HFF-Myc (cell line): ENCODE measurements at places on chromosomes 3 and 15.
A peak's percentile ranks its signal among the peaks of the same experiment; 100 is the strongest.

DNA sequence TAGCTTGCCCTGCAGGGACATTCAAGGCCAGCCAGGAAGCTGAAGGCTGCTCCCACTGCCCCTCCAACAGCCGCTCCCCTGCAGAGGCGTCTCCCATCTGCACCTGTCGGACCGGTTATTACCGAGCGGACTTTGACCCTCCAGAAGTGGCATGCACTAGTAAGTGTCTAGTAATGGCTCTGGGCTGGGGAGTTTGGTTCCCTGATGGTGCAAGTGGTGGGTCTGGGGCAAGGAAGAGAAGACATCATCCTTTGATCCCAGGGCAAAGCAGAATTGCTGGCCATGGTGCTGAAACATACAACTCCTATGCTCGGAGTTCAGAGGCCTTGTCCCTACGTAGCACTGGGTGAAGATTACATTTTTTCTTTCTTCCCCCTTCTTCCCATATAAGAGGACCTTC is 311.4 kb downstream of the EPHB1 start:
- peak; percentile 5 for DNase-seq

GRCh38 chr3:190596349-190597285 is 82.7 kb downstream of the IL1RAP start:
- DNase-seq: no peak

- peak; percentile 88 for DNase-seq
Observed at GRCh38 chr3:170809007-170809974, 60.7 kb downstream of the RPL22L1 start.

- no peak for DNase-seq
Observed at GRCh38 chr3:114103181-114103580, 46.6 kb downstream of the QTRT2 start.

GRCh38 chr3:51024765-51025632 is 350.3 kb downstream of the DOCK3 start:
- no peak for DNase-seq

DNA sequence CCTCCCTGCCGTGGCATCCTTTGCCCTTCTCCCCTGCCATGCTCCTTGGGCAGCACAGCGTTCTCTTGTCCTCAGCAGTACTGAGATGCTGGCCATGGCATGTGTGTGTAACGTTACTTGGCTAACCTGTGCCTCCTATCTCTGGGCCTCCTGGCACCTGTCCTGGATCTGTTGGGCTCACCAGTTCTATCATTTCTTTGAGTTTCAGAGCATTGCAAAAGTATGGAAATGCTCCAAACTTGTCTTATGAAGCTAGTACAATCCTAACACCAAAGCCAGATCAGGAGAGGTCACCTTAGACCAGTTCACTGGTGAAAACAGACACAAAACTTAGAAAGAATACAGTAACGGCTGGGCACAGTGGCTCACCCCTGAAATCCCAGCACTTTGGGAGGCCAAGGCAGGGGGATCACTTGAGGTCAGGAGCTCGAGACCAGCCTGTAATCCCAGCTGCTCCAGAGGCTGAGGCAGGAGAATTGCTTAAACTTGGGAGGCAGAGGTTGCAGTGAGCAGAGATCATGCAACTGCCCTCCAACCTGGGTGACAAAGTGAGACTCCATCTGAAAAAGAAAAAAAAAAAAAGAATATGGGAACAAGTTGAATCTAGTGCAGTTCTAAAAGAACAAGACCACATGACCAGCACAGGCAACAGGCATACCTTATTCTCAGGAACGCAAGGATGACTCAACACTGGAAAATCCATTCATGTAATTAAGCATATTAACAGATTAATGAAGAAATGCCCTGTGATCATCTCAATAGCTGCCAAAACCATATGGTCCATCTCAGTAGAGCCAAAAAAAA is 62.4 kb upstream of the TRPM1 start:
- no peak for DNase-seq

DNA sequence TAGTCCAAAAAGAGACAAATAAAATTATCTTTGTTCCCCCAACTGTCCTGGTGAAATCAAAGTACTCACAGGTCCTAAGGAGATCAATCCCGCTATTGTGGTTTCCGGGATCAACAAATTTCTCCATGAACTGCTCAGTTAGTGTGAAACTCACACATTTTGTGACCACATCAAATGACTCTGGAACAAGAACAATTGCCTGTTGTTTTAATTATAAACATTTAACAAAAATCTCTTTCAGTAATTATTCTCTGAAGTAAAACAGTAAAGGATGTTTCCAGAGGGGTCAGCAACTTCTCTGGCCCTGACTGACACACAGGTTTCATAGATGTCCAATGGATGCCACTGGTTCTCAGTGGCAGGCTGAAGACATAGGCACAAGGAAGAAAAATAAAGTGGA is 3.9 kb downstream of the CLDND1 start:
- no peak for DNase-seq

- no peak for DNase-seq
Observed at GRCh38 chr15:68524753-68525584, 53.8 kb upstream of the CORO2B start.

DNA sequence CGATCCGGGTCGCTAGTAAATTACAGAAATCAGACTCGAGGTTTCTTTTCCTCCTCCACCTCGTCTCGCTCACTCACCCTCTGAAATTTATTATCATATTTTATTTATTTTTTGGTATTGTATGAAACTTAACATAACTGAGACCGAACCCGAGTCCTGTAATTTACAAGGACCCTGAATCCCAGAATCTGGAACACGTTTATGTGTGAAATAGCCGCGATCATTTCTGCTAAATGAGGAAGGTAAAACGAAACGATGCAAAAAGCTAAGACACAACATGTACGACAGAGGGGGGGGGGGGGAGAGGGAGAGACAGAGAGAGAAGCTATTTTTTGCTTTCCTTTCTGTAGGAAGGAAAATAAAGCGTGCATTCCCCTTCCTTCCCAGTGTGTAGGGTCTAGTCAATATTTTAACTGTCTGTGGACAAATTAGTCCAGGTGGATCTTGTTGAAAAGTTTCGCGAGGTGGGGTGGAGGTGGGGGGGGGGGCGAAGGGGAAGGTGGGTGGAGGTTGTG is 1.6 kb downstream of the BBX start:
- DNase-seq: no peak

DNA sequence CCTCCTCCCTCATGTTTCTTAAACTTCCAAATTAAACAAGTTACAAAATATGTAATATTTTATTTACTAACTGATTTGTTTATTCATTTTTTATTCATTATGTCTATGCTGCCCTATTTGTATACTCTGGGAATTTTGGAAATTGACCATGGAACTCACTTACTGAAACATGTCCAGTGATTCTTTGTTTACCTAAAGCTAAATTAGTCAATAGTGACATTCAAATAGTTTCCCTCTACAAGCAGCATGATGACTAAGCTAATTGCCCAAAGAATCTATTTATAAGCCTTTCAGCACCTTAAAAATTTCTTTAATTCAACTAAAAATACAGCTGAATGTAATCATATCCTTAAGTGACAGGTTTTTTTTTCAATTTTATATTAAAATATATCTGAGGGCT is 437.7 kb downstream of the SI start:
- no peak for DNase-seq

DNA sequence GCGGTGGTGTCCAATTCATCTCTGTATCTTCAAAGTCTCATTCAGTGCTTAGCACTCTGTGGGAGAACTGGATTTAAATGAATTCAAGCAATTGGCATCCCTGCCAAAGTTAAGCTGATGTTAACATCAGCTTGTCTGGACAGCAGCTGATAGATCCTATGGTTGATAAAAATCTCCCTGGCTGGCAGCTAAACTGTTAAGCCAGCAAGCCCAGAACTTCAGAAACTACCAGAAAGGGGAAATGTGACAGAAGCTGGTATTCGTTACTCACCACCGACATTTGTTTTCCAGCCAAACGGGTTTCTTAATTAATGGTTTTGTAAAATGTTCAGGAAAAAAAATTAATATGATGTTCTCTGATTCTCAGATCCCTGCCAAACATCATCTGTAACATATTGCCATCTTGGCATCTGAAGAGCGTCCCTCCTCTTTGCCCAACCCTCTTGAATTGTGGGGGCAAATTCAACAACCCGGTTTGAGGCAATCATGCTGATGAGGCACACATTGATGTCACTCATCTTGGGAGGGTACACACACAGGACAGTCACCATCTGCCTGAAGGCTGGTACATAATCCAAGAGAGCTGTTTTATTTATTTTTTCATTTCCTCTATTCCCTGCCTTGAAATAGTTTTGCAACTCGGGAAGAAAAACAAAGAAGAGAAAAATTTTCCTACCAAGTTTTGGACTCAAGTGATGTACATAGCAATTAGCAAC is 76.3 kb upstream of the ABHD17C start:
- no peak for DNase-seq

GRCh38 chr3:31247850-31248562 is 284.7 kb upstream of the STT3B start:
- DNase-seq: no peak

- DNase-seq: no peak
Observed at GRCh38 chr3:46546896-46547440, 19.1 kb downstream of the LRRC2 start.

GRCh38 chr3:119731560-119732343 is 28.9 kb downstream of the CFAP91 start:
- no peak for DNase-seq

DNA sequence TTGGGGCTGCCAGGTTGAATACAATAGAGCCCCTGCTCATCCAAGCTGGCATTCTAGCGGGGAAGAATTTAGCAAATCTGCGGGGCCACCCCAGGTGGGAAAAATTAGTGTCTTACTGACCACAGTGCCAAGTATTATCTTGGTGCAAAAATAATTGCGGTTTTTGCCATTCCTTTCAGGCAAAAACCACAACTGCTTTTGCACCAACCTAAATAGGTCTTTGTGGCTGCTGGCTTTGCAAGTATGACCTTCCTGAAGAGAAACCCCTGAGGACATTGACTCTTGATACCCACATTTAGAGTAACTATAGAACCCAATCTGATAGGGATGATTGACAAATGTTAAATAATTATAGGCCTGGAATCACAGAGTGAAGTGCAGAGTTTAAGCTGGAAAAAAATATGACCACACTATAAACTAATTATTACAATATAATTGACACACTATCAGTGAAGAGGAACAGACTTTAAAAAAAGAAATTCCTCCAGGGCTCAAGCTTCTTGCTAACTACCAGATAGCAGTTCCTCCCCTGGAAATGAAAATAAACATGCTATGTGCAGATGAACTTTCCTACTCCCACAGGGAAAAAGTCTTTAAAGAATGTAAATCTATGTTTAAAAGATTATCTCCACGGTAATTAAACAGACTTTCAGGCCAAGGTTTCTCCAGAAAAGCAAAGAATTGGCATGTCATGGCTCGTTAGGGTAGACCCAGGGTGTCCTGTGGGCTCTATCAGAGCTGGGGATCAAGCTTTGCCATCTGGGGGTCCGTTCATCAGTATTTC is 34.4 kb downstream of the CA12 start:
- DNase-seq: no peak

- no peak for DNase-seq
Observed at GRCh38 chr3:174710612-174711011, 148.5 kb upstream of the NAALADL2 start.

GRCh38 chr3:182212479-182213076 is 500.9 kb downstream of the SOX2 start:
- peak; percentile 27 for DNase-seq

DNA sequence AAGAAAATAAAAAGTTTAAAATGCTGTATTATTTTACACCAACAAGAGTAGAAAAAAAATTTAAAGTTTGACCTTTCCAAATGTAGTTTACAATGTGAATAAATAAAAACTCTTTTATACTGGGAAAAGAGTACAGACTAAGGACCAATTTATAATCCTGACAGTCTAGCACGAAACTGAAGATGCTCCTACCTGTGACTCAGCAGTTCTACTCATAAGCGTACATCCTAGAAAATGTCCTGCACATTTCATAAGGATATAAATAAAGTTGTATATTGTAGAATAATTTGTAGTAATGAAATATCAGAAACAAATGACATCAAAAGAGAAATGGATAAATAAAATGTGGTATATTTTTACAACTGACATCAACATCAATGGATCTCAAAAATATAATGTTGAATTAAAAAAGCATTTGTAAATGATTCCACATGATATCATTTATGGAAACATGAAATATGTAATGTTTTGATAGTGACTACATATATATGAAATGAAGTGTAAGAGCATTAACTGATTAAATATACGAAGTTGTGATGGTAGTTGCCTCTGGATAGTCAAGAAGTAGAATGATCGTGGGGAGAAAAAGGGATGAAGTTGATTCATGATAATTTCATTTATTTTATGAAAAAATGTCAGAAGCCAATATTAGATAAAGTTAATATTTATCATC is 161.3 kb upstream of the CBLB start:
- DNase-seq: no peak

GRCh38 chr3:53753518-53754183 is 92.6 kb downstream of the CHDH start:
- DNase-seq: no peak

DNA sequence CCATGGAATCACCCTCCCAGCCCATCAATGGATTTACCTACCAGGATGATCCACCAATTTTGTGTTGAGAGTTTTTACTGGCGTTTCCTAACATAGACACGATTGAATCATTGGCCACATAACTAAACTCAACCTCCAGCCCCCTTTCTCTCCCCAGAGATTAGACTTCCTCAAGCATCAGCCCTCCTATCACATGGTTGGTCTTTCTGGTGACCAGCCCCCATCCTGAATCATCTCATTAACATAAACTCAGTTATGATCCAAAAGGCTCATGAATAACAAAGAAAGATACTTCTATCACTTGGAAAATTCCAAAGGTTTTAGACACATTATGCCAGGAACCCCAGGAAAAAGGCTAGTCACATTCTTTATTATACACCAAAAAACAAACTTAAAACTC is 21.2 kb downstream of the PRKAR2A start:
- DNase-seq: peak; percentile 30

DNA sequence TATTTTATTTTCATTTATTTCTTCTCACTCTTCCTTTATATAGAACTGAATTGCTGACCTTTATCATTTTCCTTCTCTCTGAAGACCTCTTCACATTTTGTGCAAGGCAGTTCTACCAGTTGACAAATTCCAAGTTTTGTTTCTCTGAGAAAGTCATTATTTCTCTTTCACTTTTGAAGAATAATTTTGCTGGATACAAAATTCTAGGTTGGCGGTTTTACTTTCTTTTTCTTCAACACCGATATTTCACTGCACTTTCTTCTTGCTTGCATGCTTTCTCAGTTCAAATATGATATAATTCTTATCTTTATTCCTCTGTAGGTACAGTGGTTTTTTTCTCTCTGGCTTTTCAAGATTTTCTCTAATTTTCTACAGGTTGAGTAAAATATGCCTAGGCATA is 15.9 kb downstream of the RFX7 start:
- DNase-seq: no peak

- no peak for DNase-seq
Observed at GRCh38 chr15:41878355-41878699, 15.5 kb downstream of the SPTBN5 start.

GRCh38 chr3:52530918-52531826 is 2.5 kb downstream of the NT5DC2 start:
- DNase-seq: no peak

GRCh38 chr3:15049584-15049983 is 15.5 kb downstream of the MRPS25 start:
- DNase-seq: no peak
